ENCODE measurements at places on chromosomes 13 and 19.

DNA sequence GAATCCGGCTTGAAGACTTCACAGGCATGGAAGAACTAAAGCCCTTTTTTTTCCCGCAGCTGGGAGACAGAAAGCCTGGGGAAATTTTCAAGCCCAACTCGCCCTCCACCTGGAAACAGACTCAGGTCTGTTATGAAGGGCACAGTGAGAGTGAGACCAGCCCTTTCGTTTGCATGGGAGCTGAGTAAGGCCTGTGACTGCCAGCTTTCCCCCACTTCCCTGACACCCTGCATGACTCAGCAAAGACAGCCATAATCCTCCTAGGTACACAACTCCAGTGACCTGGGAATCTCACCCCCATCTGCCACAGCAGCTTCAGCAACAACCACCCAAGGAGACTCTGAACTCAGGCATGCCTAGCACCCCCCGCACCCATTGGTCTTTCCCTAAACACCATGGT, 87.6 kb upstream of the ZNF91 start:
- DNase-seq: no peak

DNA sequence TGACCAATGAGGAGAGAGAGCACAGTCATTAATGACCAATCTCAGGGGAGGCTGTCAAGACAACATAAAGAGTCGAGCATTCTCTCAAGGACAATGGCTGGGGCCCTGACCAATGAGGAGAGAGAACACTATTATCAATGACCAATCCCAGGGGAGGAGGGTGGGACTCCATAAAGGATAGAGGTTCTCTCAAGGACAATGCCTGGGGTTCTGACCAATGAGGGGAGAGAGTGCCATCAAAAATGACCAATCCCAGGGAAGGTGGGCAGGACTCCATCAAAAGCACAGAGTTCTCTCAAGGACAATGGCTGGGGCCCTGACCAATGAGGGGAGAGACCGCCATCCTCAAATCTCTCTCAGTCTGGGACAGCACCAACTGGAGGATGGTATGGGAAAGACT, 3.3 kb upstream of the KLK11 start:
- DNase-seq: no peak

DNA sequence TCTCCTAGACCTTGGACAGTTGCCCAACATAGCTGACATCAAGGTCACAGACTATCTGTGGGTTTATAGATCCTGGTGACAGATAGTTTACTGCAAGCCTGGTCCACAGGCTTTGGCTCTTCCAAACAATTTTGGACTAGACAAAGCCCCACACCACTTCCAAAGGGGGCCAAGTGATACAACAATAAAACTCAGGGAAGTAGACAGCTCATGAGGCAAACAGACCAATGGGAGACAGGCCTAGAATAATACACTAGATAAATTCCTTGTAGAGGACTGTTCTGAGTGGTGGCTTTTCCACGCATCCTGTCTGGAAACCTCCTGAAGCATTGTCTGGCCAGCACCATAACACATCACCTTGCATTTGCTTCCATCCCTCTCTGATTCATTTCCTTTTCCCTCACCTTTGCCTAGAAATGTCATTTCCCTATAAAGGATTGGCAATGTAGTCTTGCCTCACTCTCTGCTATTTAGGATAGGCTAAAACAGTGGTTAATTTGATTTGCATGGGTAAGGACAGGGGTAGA, 284.2 kb downstream of the POU4F1 start:
- no peak for DNase-seq

DNA sequence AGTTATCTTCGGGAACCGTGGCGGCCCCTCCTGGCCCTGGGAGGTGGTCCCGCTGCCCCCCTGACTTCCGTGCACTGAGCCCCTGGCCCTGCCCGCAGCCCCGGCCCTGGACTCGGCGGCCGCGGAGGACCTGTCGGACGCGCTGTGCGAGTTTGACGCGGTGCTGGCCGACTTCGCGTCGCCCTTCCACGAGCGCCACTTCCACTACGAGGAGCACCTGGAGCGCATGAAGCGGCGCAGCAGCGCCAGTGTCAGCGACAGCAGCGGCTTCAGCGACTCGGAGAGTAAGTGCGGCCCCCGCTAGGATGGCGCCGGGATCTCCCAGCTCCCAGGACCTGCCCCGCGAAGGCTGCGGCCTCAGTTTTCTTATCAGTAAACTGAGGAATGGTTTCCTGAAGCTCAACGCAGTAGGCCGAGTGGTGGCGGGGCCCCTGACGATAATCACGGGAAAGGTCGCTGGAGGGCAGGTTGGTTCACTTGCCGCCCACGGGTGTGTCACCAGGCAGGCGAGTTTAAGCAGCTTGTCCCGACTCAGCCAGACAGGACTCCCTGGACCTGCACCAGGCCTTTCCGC, 924 bp downstream of the RGCC start:
- no peak for DNase-seq

- DNase-seq: no peak
Observed at GRCh38 chr13:87667686-87668085, 3.5 kb upstream of the SLITRK5 start.

DNA sequence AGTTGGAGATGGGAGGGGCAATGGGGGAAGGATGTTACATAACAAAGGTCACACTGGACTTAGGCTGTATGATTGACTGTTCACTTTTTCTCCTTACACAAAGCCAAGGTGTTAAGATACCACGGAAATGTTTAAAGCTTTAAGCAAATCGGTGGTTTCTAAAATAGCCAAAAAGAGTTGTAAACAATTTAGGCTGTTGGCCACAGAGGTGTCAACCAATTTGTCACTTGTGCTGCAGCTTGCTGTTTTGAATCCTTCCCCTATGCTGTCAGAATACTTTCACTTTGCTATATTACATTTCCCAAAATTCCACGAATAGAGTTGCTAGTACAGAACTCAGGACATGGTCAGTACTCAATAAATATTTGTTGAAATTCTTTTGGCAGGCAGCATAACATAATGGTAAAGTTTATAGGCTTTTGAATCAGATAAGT, 149.3 kb downstream of the VWA8 start:
- DNase-seq: no peak

DNA sequence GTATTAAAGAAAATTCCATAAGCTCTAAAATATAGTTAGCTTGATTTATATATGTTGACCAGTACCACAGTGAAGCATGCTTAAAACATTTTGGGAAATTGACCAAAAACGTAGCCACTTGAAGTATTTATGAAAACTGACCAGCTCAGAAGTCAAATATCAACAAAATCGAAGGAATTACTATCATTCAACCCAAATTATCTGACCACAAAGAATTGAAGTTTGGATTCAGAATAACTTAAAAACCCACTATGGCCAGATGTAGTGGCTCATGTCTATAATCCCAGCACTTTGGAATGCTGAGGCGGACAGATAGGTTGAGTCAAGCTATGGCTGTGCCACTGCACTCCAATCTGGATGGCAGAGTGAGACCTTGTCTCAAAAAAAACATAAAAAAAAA, 31.9 kb downstream of the GPALPP1 start:
- no peak for DNase-seq

DNA sequence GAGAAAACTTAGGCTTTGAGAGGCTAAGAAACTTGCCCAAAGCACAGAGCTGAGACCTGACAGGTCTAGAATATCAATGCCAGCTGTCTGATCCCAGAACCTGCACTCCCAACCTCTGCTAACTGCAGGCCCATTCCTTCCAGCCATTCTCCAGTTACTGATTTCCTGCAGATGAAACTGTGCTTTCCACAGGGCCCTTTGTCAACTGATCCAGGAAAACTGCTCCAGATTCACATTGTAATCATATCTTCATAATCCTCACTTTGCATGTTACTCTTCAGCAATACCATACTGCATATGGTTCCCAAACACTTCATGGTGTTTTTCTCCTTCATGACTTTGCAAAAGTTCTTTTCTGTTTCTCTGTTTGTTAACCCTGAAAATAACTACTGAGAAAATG, 100.6 kb downstream of the RAP2A start:
- no peak for DNase-seq

DNA sequence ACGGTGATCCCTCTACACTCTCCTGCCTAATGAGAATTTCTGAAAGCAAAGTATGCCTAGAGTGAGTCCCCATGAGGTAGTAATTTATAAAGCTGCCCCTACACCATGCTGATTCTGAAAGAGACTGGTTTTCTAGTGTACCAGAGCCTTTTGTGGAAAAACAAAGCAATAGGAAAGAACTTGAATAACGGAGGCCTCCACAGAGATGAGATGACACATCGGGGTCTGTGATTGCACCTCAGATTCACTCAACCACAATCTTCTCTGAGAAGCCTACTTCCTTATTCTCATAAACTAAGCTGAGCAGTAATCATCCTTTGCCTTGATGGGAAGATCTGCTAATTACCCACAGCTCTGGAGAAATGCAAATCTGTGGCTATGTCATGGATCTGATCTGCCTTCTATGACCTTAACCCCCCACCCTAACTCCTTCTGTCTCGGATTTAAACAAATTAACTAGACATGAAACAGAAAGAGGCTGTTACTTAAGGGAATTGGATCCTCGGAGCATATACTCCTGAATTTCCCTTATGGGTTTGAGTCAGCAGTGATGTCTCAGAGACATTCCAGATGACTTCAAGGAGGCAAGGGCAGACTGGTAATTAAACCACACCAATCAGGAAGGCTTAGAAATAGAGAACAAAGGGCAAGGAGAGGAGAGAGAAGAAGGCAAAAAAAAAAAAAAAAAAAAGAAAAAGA, 128.0 kb downstream of the DCT start:
- no peak for DNase-seq

DNA sequence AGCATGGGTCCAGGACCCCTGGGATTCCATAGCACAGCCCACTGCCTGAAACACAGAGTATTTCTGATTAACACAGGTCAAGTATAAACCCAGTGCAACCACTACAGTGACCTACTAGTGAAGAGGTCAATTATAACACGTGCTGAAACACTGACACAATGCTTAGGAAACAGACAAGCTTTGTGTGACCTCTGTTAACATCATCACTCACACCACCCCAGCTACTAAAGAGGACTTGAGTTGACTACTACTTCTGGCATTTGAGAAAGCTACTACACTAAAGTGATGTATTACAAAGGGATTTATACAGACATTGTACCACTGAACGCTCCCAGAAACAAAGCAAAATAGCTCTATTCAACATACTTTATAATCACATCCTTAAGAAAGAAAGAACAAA, 1935.9 kb upstream of the PCDH20 start:
- DNase-seq: no peak

DNA sequence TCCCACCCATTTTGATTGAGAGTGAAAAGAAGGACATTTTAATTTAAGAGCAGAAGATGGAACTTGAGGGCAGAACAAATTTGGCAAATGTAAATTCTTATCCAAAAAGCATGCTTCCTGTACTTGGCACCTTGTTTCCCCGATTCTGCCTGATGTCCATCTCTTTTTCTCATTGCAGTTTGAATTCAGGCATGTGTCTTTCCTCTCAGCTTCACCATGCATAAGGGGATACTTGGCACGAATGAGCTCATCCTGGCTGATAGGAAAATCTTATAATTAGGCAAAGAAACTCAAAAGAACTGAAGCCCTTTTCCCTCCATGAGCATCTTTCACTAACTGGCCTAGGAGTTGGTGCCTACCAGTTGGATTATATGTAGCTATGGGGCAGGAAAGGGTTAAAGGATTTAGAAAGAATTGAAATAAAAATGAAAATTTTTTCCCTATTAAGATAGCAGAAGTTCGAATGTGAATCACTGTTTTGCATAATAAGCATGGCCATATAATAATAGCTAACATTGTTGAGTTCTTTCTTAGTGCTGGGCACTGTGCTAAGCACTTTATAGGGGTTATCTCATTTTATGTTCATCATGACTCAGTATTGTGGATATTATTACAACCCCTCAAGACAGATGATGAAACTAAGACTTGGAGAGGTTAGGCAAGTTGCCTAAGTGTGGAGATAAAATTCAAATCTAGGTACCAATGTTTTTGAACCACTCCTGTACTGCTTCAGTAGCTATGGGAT, 386.6 kb downstream of the KCNRG start:
- DNase-seq: no peak
